HEK293T (cell line): ENCODE measurements at places on chromosomes 7 and 10.

GRCh38 chr7:117034851-117035464, 81.7 kb downstream of the ST7 start:
- DNase-seq = no peak

DNA sequence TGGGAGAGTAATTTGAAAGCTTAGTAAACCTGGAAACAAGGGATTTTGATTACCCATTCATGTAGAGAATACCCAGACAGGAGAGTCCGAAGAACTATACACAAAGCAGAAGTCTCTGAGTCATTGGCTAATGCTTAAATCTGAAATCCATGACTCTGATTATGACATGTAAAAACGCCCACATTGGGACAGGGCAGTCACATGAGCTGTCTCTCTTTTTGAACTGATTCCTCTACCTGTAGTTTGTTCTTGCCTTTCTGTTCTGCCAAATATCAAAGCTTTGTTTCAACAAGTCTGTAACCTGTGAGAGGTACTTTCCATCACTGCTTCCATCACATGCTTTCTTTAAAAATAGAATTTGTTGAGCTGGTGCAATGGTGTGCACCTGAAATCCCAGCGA, 4.3 kb upstream of the GPNMB start:
- no peak for DNase-seq

- DNase-seq = no peak
These were observed 159.9 kb downstream of the MGMT start for GRCh38 chr10:129626796-129627435.

GRCh38 chr10:14250496-14251076, 80.1 kb downstream of the FRMD4A start:
- no peak for DNase-seq

DNA sequence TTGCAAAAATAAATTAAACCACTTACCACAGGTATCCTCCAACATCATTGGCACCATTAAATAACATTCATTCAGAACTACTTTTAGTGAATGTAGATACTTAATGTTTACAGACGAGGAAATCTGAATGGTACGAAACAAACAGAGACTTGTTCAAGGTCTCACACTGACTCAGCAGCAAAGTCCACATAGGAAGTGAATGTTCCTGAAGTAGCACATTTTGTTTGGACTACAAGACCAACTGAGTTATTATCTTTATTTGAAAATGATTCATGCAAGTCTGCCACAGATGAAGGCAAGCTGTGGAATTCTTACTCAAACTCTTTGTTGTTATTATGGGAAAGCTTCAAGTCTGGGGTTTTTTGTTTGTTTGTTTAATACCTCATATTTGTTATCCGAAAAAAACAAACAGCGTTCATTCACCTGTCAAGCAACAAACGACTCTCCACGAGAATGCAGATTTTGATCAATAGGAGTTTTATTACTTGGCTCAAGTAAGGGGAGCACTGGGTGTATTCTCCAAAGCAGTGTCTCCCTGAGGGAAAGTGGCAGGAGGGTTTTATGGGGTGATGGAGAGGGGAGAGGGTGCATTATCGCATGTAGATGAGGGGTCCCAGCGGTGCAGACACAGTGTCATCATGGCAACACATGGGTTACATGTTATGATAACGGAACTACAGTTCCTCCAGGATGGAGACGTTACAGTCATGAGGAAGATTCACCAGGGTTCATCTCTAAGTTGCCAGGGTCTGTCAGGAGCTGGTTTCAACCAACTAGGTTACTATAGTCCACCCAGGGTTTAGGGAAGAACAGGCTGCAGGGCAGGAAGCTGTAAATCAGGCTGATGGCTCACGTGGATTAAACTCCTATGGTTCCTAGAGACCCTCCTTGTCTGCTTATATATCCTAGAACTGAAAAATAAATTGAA, 147.7 kb upstream of the AKR1E2 start:
- no peak for DNase-seq

DNA sequence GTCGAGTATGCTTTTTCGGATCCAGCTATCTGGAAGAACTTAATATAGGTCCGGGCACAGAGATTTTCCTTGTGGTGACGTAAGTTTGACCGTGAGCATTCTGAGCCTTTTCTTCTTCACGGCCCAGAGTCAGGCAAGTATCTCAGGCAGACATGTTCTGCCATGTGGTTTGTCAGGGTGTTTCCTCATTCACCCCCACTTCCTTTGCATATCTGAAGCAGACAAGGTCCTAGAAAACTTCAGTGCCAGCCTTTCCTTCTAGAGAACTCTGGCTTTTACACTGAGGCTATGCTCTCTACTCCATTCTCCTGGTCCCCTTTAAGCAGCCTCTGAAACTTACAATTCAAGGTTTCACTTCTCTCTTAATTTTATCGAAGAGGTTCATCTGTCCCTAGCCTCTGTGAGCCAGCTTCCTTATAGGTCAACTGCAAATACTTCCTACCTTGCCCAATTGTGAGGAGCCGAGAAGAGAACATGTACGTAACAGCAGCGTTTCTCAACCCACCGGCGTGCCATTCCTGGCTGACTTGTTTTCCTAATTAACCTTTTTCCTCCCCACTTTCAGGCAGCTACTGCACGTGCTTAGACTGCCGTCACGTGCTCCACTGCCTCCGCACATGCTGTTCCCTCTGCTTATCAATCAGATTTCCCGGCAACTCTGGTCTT, 47.3 kb downstream of the CDCA7L start:
- DNase-seq = no peak

DNA sequence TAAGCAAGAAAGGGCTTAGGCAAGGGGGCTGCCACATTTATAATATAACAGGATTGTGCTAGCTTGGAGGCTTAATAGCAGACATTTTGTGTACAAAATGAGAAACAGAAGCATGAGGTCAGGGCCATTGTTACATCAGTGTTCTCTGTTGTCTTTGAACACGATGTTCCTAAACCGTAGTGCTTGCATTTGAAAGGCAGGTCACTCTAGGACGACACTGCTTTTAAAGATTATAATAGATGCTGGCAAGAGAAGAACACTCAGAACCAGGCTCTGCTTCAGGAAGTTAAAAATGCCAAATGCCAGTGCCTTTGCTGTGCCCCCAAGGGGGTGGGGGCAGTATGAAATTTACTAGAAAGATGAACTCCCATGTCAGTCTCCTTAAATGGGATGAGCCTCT, 91.1 kb downstream of the SORCS3 start:
- DNase-seq = no peak

DNA sequence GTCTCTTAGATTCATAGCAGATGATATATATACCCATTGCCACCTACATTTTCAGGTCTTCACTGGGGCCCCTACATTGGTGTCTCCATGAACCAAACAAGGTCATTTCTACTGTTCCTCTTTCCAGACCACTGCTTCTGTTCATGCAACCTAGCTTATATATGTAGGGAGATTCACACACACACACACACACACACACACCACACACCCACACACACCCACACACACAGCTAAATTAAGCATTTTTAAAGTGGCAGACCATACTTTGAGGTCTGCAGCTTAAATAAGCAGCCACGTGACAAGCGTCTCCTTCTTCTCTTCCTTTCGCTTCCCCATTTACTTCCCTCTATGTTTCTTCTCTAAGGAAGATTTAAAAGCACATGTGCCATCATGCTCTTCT, 70.0 kb upstream of the CC2D2B start:
- DNase-seq = no peak

- no peak for DNase-seq
These were observed 28.8 kb downstream of the ARL4A start for GRCh38 chr7:12716134-12716681.

- DNase-seq = peak; percentile 74
These were observed 27.1 kb downstream of the PRLHR start for GRCh38 chr10:118568327-118568848.

DNA sequence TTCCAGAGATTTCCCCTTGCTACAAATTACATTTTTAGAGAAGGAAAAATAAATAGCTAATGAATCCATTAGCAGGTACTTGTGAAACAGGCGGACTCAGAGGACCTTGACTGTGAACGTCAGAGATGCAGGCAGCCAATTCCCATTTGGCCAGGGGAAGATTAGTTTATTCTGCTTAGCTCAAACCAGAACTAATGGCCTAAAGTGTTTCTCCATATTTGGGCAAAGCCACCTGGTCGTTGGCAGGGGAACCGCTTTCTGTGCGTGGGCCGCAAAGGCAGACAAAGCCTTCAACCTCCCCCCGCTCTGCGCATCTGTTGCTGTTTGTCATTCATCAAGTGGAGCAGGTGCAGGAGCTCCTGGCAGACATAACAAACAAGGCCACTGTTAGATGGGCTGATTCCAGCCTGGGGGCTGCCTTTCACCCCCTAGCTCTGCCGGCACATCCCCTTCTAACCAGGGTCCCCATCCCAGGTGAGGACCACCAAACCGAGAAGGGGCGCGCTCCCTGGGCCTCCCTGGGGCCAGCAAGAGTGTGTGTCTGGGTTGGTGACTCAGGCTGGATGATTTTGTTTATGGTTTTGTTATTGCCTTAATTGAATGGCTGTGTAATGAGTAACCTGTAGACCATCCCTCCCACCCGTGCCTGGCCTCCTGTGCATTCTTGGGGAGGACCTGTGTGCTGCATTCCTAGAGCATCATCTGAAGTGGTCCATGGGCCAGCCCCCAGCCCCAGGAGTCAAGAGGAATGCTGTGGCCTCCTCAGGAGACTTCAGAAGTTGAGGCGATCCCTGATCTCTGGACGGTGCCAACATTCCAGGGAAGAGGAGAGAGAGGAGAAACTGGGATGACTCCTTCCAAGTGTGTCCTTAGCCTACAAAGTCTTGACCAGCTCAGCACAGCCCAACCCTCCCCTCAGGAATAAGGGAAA, 14.5 kb upstream of the CPA1 start:
- DNase-seq = no peak

DNA sequence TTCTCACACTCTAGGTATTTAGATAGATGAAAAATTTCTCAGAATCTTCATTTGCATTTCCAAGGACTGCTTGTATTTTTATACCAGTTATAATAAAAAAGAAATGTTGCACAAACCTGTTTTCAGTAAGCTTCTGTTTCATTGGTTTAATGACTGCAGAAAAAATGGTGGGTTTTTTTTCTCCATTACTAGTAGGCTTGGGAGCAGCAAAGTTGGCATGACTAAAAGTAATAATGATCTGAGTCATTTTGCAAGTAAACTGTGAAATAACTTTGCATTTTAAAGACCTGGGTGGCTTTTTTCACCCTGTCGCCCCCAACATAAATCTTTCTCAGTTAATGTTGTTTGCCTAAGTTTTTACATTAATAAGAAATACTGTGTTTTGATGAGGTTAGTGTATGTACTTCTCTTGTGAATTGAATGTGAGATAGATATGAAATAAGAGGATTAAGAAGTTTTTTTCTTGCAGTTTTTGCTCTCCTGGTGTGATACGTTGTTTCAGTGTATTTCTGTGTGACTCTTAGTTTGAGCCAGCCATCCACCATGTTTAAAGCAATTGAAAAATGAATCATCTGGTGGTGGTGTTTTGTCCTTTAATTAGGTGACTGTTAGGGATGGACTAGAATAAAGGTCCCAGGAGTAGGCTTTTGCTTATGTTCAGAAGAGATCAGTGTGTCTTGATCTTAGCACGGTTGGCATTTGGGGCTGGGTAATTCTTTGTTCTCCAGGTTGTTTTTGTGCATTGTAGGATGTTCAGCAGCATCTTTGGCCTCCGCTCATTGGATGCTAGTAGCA, 1.8 kb downstream of the GNAI1 start:
- no peak for DNase-seq

DNA sequence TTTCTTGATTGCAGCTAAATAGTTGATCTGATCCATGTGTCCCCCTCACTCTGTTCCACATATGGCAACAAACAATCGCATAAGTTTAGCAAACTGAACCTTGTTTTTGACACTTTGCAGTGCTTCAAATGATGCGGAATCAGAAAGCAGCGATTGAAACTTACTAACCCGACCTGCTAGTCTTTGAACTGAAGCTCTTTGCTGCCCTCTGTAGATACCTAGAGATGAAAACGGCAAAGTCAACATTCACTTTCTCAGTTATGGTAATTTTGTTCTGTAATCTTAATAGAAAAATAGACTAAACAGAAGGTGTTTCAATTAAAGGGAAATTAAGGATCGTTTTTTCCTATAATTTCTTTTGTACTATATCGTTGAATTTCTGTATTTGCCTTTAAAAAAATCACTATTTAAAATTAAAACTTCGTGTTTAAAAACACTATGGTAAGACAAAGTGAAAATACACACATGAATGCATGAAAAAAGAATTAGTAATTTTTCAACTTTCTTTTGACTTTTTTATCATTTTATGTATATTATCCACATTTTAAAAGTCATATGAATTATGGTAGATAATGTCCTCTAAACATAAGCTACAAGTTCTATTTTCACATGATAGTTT, 276.5 kb downstream of the MAGI2 start:
- DNase-seq = peak; percentile 29

DNA sequence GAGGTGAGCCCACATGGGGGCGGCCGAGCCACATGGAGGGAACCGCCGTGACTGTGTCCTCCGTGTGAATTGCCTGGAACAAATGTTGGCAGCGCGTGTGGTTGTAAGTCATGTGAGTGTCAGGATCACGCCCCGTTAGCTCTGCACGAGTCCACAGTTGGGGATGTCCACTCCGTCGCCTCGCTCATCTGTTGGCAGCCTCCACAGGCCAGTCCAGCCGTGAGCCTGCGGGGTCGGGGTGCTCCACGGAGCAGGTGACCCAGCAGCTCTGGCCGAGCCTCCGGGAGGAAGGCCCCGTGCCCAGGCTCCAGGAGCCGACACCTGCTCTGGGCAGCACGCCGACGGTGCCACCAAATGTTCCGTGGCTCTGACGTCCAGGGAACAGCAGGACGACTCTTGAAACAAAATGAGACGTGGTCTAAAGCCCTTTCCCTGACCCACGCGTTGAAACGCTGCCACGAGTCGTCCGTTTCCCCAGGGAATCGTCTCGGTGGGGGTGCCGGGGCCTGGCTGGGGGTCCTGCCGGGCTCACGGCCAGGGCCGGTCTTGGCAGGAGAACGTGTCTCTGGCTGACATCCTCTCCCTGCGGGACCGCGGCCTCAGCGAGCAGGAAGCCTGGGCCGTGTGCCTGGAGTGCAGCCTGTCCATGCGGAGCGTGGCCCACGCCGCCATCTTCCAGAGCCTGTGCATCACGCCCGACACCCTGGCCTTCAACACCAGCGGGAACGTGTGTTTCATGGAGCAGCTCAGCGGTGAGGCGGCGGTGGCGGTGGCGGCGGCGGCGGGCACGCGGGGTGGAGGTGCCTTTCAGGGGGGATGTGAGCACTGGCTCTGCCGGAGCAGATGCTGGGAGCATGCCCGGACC, 7.0 kb downstream of the KNDC1 start:
- no peak for DNase-seq

DNA sequence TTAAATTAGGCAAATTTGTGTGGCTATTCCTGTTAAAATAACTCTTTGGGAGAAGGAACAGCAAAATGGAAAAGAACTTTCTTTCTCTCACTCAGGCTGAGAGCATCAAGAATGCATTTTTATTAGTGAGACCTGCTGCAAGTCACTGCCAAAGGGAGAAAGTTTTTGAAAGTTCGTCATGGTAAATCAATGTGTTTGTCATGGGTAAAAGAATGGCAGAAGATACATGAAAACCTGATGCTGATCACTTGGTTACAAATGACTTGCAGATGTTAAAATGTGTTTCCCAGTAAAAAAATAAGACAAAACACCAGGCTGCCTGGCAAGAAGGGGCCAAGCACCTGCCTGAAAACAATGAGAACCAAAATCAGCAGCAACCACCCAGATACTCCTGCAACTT, 484.7 kb upstream of the NRP1 start:
- no peak for DNase-seq
